ENCODE measurements at places on chromosomes 1 and 21.

GRCh38 chr1:7470904-7471638 lies 300.0 kb upstream of the VAMP3 start:
- no peak for DNase-seq

- no peak for DNase-seq
Measured at GRCh38 chr21:46532080-46532479, 72.8 kb downstream of the S100B start.

DNA sequence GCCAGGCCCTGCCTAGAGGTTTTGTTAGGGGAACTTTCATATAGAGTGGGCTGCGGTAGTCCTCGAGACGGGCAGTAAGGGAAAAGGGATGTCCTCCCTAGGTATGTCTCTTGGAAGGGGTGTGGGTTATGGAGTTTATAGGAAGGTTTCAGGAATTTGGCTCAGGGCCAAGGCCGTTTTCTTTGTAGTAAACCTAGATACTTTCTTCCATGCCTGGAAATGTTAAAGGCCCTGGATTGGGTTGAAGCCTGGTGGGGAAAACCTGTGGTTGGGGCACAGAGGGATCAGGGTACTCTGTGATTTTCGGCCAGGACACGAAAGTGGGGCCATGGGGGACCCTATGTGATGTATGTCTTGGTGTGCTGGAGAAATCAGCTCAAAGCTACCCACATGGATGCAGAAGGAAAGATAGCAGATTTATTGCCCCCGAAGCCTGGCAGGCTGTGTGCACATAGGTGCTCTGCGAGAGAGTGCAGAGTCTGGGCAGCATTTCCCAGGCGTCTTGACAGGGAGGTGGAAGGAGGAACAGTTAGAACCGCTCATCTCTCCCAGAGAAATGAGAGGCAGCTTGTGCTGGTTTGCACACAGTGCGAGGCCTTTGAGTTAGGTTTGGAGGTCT lies 1.7 kb downstream of the SNAP47 start:
- no peak for DNase-seq

- peak; percentile 44 for DNase-seq
Measured at GRCh38 chr1:67850151-67850551, 16.9 kb upstream of the GNG12 start.

- DNase-seq: no peak
Measured at GRCh38 chr21:45769294-45769693, 125.8 kb downstream of the PCBP3 start.

DNA sequence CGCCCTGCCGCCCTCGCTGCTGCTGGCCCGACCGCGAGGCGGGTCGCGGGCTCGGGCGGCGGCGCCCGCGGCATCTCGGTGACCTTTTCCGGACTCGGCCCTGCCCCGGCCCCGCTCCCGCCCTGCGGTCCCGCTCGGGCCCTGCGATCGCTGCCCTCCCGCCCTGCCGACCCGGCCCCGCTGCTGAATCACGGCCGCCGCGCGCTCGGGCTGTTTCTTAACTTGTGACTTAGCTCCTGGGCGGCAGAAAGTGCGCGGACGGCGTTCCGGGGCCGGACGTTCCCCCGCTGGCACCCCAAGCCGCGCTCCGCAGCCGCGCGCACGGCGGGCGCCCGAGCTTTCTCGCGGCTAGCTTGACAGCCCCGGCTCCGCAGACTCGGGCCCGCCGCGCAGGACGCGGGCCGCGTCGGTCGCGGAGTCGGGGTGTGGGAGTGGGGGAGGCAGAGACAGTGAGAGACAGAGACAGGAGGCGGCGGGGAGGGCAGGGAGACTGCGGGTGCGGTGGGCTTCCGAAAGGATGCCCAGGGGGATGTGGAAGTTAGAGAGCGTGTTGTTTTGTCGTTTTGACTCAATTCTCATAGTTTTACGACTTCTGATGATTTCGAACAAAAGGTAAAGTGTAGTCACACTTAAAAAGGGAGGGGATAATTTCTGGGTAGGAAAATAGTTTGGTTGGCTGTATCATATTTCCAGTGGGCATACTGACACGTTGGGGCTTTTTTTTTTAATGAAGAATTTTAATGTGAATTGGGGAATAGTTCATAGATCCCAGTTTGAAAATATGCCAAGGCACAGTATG lies 49.8 kb downstream of the PRDM2 start:
- peak; percentile 81 for DNase-seq

DNA sequence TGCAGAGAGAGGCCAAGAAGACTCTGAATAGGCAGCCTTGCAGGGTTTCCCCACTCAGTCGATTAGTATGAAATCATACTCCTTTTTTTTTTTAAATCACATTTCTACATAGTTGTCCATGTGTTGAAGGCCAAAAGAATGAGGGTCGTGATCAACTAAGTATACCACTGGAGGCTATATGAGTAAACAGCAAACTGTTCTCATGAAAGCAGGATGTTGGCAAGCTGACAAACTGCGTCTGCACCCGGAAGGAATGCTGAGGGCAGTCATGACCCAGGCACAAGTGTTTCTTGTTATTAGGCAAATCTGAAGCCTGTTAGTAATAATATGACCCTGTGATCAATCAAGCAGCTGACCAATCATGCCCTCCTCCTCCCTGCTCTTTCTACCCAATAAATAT lies 213.2 kb downstream of the USH2A start:
- no peak for DNase-seq

- DNase-seq: no peak
Measured at GRCh38 chr21:21788591-21788990, 790.4 kb downstream of the NCAM2 start.

DNA sequence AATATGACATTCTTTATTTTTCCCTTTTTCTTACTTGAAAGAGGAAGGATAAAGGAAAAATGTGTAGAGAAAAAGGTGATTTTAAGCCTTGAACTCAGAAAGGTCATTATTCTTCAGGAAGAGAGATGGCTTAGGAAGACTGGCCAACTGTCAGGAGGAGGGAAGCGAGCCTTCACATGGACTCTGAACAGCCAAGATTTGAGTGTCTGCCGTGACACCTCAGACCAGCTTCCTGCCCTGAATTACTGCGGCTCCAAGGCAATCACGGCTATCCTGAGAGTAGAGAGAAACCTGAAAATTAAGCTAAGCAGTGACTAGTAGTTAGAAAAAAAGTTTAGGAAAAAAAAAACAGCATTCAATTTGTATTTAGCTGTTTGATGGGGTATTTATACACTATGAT lies 314.7 kb downstream of the KCNH1 start:
- DNase-seq: no peak

- DNase-seq: no peak
Measured at GRCh38 chr1:12555411-12556367, 62.3 kb downstream of the DHRS3 start.

- peak; percentile 15 for DNase-seq
Measured at GRCh38 chr1:66312271-66312990, 221.5 kb upstream of the SGIP1 start.

DNA sequence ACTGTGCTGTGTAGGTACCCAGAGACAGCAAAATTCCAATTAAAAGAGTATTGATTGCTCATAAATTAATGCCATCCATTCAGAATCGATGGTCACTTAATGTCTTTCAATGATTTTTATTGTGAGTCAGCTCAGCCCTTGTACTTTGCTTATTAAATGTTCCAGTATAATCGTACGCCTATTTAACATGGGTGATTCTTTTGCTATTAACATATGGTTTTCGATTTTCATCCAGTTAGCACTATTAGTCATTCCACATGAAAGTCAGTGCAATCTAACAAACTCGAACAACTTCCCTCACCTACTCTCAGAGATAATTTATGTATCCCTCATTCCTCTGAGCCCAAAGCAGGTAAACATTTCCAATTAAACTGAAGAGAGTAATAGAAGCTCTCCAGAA lies 109.6 kb upstream of the APP start:
- no peak for DNase-seq

DNA sequence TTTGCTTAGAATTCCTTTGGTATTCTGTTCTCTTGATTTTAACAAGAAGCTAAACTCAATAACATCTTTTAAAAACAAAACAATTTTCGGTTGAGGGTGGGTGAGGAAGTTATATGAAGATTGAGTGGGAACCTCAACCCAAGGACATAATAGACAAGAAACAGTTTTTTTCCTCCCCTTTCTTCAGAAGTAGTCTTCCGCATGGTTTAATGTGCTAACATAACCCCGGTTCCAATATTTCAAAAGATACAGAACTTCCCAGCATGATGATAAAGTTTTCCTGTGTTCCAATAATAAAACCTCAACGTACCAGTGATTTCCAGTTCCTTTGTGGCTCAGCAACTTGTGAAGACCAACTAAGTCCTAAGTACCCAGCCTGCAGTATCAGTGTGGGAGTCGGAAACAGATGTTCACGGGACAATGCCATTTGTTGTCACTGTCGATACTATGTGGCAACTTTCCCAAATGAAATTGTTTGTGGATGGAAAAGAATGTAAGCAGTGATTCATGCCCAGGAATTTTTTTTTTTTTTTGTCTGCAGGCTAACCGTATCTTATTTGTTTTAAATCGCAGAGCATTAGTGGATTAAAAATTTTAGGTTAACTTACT lies 48.5 kb downstream of the NR5A2 start:
- no peak for DNase-seq

DNA sequence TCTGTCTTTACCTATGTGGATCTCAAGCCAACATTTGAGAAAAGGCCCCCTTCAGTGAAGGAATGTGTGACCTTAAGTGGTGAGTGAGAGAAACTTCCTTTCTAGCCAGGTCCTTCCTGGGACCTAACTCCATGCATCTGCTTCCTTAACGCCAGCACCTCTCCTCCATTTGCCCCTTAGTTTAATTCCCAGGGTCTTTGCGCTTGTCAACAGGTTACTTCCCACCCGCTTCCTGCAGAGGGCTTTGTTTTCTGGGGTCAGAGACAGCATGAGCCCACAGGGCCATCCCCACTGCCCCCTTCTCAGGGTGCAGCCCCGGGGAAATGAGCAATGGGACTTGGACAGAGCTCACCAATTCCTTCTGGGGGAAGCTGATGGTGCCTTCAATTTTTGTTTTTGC lies 54.8 kb downstream of the EVA1C start:
- no peak for DNase-seq

GRCh38 chr1:36529769-36530260 lies 47.1 kb upstream of the CSF3R start:
- DNase-seq: no peak

GRCh38 chr1:223363856-223364684 lies at the start of gene SUSD4:
SUSD4 (minus strand) TSS chr1:223364176; CDS start chr1:223363425, 751 bp downstream.
- peak; percentile 75 for DNase-seq

GRCh38 chr1:38210021-38210894 lies 163.7 kb upstream of the POU3F1 start:
- DNase-seq: no peak

DNA sequence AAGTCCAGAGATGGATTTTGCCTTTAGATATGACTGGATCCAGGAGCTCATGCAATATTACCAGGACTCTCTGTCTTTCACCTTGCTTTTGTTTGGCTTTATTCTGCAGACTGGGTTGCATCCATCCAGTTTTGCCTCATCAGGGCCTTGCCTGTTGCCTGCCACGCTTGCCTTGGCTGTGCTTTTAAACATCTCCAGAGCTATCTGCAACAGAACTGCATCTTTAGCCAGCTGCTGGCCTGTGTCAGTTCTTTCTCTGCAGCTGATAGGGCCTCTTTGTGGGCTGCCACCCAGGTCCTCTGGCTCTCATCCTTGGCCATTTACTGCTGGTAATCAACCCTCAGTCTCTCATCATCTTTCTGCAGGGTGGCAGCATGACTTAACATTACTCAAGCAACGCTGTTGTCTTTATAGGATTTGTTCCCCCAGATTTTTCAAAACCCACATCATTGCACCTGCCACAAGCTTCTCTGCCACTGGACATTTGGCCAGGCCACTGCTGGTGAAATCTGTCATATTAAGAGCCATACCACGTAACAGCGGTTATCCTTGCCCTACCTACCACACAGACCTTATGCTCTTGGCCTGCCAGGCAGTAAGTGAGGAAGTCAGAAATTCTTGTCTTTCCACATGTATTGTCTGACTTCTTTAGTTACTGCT lies 24.4 kb upstream of the HUNK start:
- DNase-seq: no peak
